COLO829 (cell line): ENCODE measurements at places on chromosomes 12 and 14.

GRCh38 chr12:132415327-132416120 lies 74.4 kb upstream of the FBRSL1 start:
- no peak for DNase-seq

DNA sequence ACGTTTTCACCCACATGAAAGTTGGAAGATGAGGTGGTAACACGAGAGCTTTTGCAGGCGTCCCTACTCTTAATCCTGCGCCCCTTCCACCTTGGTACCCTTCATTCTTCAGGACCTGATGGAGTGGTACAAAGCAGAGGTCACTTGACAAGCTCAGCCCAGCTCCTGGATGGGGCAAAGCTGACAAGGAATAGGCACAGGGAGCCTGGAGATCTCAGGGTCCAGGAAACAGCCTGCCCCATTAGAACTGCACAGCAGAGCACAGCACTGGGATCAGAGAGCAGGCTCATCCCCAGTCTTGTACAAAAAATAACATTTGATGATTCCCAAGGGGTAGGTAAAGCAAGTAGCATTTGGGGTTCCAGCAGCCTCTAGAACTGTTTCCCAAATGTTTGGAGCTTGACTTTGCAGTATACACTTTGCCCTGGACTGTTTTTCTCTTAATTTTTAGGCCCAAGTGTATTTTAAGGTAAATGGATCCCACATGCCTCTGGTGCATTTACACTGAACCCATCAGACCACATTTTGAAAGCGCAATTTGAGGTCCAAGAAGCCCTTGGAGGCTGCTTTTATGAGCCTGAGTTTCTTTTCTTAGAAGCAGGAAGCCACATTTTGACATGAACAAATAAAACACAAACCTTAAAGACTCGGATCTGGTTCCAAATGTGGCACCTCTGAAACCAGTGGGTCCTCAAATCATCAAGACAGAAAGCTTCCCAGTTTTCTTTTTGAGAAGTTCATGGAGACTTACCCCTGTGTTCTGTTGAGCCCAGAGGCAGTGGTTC lies 633 bp downstream of the TC2N start:
- no peak for DNase-seq

- no peak for DNase-seq
These were observed 50.1 kb upstream of the STK38L start for GRCh38 chr12:27193854-27194544.

GRCh38 chr14:69014829-69015259 lies 35.7 kb upstream of the ACTN1 start:
- DNase-seq = no peak

GRCh38 chr14:94123868-94124267 lies 5.5 kb downstream of the IFI27L2 start:
- no peak for DNase-seq

DNA sequence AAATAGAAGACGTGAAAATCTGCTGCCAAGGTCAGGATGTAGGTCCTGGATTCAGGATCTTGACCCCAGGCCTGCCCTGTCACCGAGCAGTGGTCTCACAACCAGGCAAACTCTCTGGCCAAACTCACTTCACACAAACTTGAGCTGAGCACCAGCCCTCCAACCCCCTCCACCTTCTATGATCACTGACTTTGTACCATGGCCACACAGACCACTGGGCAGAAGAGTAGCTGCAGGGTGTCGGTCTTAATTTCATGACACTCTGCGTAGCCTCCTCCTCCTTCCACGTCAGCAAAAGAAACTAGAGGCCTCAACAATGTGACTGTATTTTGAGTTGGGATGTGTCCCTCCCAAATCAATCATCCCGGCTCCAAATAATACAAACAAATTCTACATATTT lies 7.2 kb upstream of the TBX3 start:
- no peak for DNase-seq

DNA sequence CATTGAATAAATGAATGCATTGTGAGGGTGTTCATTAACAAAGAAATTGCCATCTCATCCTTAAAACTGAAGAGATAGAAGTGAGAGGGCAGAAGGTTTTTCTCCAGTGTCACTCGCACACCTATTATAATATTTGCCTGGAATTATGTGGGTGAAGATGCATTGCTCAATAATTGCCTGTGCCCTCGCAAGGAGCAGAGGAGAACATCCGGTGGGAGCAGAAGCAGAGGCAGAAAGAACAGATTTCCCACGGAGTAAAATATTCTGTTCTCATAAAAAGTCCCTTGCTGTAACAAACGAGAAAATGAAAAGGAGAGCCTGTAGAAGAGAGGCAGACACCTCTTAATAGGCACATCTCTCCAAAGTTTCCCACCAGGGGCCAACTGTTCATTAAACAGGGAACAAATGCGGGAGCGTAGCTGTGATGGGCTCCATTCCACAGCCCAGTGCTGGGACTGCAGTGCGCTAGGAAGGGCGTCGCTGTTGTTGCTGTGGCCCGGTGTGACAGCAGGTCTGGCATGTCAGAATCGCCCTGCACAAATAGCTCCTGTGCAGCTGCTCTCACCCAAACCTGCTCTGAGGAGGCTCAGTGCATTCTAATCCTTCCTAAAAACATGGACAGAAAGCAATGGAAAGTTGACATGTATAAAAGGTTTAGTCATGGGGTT lies 359.8 kb downstream of the APAF1 start:
- DNase-seq = no peak

DNA sequence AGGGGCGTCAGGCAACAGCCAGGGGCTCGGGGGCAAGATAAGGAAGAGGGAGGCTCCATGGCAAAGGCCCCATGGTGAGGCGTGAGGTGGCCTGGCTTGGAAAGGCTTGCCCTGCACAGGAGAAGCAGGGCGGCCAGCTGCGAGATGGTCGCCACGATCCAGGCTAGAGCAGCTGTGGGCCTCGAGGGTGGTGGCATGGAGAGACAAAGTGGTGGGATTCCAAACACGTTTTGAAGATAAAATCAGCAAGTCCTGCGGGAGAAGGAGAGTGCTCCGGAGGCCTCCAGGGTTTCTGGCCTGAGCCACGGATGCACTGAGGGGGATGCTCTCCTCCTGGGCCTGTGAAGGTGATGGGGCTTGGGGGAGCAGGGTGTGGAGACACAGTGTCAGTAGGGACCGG lies 20.5 kb upstream of the DLK1 start:
- DNase-seq = no peak

- DNase-seq = no peak
These were observed at the start of gene PROX2 for GRCh38 chr14:74875941-74876913. PROX2 (minus strand) TSS chr14:74876145; CDS start chr14:74863834, 12,311 bp downstream.

GRCh38 chr14:61240206-61240605 lies 40.9 kb downstream of the TMEM30B start:
- DNase-seq = no peak

- no peak for DNase-seq
These were observed 24.8 kb upstream of the CAPRIN2 start for GRCh38 chr12:30779578-30779977.

- no peak for DNase-seq
These were observed 2.3 kb downstream of the LARP4 start for GRCh38 chr12:50403001-50403440.

DNA sequence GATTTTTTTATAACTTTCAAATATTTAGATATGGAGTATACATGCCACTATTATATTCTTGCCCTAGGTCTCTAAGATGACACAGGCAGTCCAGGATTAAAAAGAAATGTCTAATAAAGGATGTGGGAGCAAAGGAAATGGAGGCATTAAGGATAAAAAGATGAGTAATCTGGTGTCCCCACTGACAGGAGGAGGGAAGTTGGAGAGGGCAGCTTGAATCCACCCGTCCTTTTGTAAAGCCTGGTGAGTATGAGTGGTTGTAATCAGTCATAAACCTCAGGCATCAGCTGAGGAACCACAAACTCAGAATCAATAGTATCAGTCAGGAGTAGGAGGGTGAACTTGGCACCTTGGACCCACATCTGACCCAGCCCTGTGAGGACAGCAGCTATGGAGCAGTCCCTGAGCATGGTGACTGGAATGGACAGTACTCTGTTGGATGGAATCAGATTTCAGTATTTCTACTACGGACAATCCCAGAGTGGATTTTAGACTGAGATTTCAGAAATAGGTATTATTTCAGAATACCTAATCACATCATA lies 100.5 kb downstream of the EXOC5 start:
- DNase-seq = peak; percentile 28

GRCh38 chr14:88318406-88318805 lies 4.7 kb downstream of the KCNK10 start:
- DNase-seq = no peak

DNA sequence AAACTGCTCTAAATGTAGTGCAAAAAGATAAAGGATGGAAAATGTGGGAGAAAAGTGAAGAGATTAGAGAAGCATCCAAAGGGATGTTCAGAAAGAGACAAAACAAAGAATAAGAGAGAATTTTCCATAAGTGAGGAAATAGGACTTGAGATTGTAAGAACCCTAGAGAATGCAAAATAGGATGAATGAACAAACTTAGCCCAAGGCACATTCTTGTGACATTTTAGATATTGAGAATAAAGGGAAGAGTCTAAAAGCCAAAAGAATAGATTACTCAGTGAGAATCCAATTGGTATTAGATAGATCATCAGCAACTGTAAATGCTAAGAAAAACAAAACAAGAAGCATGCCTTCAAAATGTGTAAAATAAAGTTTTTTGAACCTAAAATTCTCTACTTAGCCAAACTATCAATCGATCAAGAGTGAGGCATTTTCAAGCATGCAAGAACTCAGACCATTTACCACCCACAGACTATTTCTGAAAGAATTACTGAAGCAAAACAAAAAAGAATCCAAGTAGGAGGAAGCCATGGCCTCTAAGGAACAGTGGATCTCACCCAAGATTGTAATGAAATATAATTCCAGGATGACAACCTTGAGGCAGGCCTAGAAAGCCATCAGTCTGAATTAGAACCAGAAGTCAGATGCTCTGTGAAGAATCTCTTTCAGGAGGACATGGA lies 33.5 kb downstream of the DYRK2 start:
- DNase-seq = peak; percentile 46

GRCh38 chr14:56206596-56206995 lies 88.4 kb downstream of the PELI2 start:
- no peak for DNase-seq

DNA sequence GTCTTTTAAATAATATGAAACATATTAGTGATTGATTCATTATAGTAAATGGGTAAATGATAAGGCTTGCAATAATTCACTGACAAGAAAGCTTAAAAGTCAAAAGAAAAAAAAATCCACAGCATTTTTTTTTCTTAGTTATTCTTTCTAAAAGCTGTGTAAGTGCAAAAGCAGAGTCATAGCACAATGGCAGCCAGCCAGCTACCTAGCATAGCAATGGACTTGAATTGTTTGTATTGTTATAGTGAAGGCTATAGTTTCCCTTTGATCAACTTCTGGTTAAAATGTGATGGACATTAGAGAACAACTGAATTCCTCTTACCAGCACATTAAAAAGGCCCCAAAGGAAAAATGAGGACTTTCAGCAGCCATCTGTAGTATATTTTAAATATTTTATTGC lies 232.1 kb downstream of the NAV3 start:
- DNase-seq = peak; percentile 23

DNA sequence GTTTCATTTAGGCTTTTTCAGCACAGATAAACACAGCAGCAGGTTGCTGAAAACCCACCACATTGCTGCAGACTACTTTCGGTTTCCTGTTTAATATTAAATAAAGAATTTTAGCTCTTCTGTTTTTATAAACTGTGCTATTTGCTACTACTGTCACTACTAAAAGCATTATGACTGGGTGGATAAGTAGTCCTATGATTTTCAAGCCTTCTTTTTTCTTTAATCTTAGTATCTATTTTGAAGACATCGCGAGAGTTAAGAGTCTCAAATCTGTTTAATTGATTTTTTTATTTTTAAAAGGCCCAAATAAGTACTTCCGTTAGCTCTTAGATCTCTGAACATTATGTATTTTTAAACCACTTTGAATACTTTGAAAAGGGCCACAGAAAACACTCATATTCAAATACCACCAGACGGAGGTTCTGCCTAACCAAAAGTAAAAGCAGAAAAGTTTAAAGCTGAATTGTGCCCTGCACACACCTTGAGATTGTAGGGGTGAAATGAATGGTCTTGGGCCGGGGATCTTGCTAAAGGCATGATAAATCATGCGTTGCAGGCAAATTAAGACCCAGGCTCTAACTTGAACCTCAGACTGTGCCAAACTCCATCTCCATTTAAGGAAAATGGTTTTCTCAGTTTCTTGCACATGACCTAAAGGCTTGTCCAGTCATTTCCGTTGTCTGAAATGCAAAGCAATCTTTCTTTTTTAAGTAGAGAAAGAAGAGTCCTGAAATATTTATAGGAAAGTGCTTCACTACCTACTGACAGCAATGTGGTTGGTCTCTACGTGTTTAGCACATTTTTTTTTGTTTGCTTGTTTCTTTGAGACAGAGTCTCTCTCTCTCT lies 13.6 kb upstream of the FOXN3 start:
- DNase-seq = peak; percentile 29

GRCh38 chr14:92317511-92317910 lies 5.5 kb upstream of the SLC24A4 start:
- DNase-seq = no peak

- no peak for DNase-seq
These were observed 10.1 kb downstream of the ANO6 start for GRCh38 chr12:45226021-45226420.
